ENCODE measurements at places on chromosomes 1 and 21.

- DNase-seq: no peak
Measured at GRCh38 chr1:237570530-237570929, 320.2 kb downstream of the ZP4 start.

GRCh38 chr1:203592156-203592555 is 34.5 kb upstream of the ATP2B4 start:
- DNase-seq: peak; percentile 40

- DNase-seq: no peak
Measured at GRCh38 chr1:92096317-92096716, 16.2 kb downstream of the BTBD8 start.

DNA sequence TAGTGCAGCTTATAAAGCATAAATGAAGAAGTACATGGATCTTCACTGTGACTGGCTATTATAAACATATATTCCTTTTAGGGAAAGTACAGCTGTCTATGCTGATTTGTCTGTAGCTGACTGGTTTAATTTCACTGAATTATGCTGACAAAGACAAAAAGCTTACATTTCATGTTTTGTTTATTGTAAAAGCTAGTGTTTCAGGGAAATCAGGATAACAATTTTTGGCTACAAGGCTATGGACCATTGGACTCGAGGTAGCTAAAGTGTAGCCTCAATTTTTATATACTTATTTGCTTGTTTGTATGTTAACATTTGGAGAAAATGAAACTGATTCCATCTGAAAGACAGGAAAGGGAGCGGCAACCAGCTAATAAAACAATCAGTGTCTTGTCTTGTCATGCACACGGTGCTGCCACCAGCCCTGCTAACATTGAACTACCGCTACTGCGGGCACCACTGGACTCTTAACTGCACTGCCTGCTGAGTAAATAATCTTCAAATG is 480.2 kb downstream of the COL11A1 start:
- DNase-seq: no peak

- no peak for DNase-seq
Measured at GRCh38 chr1:89771991-89772560, 48.8 kb upstream of the LRRC8D start.

- DNase-seq: no peak
Measured at GRCh38 chr21:42314616-42315295, 453 bp downstream of the TFF3 start.

DNA sequence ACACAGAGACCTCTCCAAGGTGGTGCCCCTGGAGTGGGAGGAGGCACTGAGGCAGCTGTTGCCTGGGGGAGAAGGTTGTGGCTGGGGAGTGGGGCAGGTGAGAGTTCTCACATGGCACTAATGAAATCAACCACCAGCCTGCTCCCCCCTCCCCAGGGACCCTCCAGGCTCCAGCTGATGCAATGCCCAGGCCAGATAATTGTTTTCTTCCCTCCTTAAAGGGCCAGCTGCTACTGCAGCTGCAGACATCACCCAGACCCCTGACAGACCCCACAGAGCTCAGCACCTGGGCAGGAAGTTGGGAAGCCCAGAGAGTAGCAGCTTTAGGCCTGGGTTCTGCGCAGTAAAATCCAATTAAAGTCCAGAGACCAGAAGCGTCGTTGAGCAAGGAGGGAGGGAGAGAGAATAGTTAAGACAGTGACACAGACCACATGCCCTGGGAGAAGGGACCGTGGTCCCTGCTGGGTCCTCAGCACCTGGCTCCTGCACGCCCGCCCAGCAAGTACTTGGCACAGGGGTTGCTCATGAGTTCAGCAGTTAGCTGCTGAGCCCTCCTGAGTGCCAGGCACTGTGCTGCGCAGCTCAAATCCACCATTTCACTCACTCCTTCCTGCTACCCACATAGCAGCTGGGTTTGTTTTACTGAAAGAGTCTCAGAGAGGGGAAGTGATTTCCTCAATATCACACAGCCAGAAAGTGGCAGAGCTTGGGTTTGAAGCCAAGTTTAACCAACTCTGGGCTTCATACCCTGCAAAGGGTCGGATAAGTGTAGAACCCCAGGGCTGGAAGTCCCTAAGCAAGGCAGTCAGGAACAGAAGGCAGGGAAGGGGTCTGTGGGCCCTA is 1.9 kb downstream of the RIMS3 start:
- no peak for DNase-seq

GRCh38 chr1:207813946-207814345 is 62.1 kb downstream of the CD46 start:
- no peak for DNase-seq

GRCh38 chr21:37744551-37744950 is 171.7 kb downstream of the KCNJ6 start:
- DNase-seq: no peak

GRCh38 chr1:37323486-37324377 is 150.6 kb upstream of the ZC3H12A start:
- no peak for DNase-seq

- DNase-seq: no peak
Measured at GRCh38 chr1:198778049-198778448, 139.2 kb downstream of the PTPRC start.

DNA sequence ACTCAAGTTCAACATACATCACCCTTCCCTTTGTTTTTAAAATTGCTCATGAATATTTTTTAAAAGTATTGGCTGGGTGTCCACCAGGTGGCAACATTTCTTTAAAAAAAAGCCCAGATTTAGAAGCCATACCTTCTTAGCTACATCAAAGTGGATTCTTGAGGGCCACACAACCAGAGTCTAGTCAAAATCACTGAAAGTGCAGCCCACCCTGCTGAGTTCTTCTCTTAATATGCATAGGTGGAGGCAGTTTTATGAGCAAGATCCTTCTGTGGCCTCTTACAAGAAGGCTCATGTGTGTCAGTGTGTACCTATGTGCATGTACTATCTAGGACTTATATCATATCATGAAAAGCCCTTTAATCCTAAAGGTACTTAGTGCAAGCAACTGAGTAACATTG is 16.9 kb upstream of the GNG12 start:
- peak; percentile 20 for DNase-seq

DNA sequence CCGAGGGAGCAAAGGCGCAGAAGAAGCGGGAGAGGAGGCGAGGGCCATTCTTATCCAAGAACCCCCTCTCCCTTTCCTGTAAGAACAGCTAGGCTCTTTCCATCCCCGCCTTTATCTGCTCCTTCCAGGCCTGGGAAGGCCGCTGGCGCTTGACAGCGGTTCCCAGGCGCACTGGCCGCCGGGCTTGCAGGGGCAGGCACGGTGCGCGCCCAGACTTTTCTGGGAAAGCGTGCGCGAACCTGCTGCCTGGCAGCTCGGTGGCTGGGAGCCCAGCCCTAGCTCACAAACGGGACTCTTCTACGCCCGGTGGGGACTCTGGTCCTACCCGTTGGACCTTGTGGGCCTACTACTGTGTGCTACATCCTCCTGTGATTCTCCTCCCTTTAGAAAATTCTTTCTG is 8.8 kb upstream of the IFNLR1 start:
- no peak for DNase-seq

DNA sequence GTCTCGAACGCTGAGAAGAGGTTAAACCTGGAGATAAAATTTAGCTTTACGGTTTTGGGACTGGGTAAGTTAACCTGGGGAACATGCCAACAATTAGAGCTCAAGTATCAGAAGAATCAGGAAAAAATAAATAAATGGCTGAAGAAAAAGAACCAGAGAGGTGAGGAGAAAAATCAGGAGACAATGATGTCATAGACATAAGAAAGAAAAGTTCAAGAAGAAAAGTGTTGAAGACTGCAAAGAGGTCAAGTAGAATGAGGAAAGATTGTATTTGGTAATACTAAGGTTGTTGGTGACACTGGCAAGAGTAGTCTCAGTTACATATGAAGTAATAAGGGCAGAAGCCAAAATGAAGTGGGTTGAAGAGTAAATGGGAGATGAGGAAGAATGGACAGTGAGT is 26.0 kb downstream of the CDKN2C start:
- DNase-seq: no peak

GRCh38 chr1:145785547-145785946 is 38.3 kb downstream of the RNF115 start:
- DNase-seq: no peak

- no peak for DNase-seq
Measured at GRCh38 chr1:185792040-185792439, 57.8 kb downstream of the HMCN1 start.

DNA sequence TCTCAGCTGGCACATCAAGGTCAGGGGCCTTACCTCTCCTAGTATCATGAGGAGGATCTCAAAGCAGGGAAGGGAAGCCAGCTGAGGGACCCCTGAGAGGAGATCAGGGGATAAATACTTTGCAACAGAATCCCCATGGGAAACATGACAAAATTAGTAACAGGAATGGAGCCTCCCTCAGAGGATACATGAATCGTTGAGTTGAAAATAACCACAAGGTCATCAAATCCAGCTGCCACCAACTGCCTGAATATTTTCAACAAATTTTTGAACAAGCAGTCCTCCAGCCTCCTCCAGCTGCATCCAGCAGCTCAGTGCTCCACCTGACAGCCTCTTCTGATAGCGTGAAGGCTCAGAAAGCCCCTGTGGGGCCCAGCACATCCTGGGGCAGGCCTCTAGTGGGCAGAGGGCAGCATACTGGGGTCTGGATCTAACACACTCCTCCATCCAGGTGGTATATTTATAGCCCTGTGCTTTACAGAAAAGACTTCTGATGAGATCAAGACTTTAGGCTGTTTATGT is 404.3 kb downstream of the NTNG1 start:
- no peak for DNase-seq

- no peak for DNase-seq
Measured at GRCh38 chr1:199545780-199546179, 481.7 kb upstream of the NR5A2 start.

DNA sequence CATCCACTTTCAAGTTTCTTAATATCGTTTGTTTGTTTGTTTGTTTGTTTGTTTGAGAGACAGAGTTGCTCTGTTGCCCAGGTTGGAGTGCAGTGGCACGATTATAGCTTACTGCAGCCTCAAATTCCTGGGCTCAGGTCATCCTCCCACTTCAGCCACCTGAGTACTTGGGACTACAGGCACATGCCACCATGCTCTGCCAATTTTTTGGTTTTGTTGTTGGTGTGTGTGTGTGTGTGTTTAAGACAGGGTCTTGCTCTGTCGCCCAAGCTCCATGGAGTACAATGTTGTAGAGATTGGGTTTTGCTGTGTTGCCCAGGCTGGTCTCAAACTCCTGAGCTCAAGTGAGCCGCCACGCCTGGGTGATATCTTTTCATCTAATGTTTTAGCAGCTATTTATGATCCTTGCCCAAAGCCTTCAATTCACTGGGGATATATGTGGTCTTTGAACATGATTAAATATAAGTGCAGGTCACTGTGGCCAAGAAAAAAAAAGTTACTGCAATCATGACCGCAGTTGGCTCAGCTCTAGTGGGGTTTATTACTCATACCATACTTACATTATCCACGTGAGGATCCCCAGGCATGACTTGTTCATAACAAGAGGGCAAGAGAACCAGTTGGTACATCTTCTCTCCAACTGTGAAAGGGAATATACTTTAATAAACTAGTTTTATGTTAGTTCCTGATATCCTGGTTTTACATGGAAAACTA is 8.0 kb downstream of the RRP1B start:
- DNase-seq: no peak

GRCh38 chr1:24409535-24409934 is 4.0 kb downstream of the STPG1 start:
- no peak for DNase-seq

- peak; percentile 55 for DNase-seq
Measured at GRCh38 chr1:199113265-199113869, 474.5 kb downstream of the PTPRC start.

DNA sequence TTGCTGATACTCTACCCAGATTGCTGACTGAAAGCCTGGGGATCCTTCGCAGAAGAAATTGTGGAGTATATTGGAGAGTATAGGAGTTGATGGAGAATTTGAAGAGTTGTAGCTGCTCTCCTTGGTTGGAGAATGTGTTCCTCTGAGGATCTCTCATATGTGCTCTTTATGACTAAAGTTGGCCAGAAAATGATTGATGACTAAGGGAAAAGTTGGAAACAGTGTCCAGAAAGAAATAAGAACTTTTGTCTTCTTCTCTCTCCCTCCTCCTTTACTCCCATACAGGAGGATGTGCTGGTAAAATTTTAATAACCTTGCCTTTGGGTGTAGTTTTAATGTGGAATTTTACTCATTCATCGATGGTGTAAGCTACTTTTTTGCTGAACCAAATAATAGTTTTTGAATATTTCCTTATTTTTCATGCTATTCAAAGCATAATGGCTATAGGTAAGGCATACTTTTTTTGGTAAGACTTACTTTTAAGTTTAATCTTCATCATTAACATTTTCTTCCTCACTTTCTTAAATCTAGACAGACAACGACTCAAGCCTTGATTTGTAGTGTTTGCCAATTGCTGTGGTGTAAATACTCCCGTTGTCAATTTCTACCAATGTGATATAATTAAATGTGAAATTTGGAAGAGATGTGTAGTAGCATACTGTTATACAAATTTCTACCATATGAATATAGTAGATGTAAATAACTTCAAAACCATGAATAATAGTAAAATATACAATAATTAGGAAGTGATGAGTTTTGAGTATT is 13.7 kb downstream of the C1orf141 start:
- no peak for DNase-seq

GRCh38 chr1:192133350-192133926 is 24.8 kb upstream of the RGS18 start:
- no peak for DNase-seq

GRCh38 chr1:76955652-76956051 is 88.4 kb downstream of the ST6GALNAC5 start:
- DNase-seq: no peak

DNA sequence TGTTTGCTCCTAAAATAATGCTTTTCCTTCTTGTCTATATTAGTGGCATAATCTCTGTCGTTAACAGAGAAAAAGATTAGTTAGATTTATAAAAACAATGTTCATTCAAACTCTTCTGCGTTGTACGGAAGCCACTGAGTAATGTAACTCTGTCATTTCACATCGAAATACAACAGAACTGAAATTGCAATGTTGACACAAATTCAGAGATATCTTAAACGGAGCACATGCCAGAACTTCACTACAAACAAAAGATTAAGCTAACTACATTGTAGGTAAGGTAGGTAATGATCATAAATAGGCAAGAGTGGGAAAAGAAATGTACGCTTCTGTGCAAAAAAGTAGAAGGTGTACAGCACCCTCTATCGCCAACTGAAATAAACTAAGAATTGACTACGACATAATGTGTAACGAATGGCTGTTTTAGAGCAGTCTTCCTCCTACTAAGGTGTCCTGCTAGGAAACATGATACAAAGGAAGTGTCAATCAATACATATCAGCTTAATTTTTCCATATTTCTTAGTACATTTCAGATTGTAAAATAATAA is 56.6 kb downstream of the PCNX2 start:
- no peak for DNase-seq

Measured in hippocampal formation (tissue), 2 donors.